ENCODE measurements at places on chromosomes 1 and 21. TPM values are rescaled to one million over a fixed set of nuclear protein-coding genes. Genes with fewer than 3 reads are reported as not detected.

The TTC24 gene
- total RNA-seq: 0.51 TPM

The DIRAS3 gene
- total RNA-seq: not detected

DNA sequence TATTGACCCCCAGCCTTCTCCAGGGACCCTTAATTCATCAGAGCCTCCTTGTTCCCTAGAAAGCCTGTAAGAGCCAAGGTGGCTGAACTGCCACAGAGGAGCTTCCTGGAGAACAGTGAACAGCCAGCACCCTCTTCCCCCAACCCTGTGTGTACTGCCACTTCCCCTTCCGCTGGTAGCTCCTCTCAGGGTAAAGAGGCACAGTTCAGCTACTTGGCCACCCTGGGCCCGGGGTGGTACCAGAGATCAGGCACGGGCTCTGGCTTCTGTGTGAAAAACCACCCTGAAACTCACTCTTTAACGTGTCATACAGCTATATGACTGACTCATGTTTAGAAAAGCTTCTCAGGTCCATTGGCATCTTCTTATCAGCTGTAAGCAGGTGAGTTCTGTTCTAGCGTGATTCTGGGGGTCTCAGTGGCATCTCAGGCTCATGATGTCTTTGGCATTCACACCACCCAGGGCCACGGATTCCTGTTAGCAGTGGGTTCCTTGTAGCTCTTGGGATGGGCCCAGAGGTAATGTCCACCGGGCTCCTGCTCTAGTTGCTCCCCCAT lies 22.4 kb downstream of the ARMH1 start:
- DNase-seq: peak; percentile 62

DNA sequence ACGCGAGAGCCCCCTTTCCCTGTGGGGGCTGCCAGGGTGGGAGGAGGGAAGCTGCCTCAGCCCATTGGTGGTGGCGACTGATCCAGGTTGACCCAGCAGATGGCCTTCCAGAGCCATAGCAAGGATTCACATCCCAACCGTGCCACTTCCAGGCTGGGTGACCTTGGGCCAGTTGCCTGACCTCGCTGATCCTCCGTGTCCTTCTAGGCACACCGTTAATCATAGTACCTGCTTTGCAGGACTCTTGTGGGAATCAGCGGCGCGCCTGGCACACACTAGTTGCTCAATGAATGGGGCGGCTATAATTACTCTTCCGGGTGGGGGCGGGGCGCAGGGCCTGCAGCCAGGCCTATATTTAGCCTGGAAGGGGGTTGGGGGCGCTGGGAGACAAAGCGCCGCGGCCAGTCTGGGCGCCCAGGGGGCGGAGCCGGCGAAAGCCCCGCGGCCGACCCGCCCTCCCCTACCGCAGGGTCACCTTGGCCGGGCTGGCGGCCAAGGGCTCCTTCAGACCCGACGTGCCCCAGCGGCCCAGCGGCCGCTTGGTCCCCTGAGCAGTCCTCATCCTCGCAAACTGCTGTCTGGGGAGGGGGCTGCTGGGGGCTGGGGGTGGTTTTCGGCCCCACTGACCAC lies 5.1 kb downstream of the HSPB7 start:
- DNase-seq: peak; percentile 52

DNA sequence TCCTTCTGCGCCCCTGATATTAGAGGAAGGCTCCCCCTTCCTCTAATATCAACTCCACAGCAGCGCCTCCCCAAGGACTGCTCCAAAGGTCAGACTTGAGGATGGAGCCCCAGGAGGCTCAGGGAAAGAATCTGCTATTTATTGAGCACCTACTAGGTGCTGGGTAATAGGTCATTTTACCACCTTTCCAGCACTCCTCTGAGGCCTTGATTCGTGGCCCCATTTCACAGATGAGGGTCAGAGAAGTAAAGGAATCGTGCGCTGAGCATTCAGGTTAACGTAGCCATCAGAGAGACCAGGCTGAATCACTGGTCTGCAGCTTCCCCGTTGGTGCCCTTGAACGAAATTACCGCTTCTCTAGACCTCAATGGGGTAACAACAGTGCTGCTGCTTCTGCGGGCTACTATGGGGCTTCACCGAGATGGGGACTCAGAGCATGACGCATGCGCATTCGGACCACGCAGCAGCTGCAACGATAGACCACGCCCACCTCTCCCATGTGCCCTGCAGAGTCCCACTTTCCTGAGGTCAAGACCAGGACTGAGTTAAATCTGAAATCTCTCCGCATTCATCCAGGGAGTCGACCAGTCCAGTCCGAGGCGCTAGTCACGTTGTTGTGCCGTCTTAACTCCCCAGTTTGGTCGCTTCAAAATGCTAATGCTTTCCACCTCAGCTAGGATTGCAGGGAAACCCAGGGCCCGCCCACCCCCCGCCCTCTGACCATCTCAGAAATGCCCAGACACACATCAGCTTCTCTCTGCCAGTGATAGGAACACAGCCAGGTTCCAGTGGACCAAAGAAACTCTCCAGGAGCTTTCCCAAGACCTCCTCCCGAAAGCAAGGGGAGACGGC lies 12.9 kb downstream of the CAMK2N1 start:
- peak; percentile 38 for DNase-seq

DNA sequence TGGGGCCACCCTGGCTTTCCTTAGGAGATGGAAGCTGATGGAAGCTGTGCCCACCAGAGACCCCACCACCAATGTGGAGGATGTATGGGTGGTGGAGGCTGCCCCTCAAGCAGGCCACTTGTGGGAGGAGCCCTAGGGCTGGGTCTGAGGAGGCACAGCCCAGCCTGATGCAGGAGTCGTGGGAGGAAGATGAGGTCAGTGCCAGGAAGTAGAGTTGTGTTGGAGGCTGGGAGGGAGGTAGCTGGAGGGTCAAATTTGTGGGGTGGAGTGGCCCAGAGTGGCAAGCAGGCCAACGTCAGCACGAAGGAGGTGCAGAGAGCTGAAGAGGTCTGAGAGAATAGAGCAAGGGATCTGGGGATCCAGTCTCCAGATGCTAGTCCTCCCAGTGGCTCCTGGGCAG lies 119.0 kb upstream of the USP24 start:
- DNase-seq: no peak

DNA sequence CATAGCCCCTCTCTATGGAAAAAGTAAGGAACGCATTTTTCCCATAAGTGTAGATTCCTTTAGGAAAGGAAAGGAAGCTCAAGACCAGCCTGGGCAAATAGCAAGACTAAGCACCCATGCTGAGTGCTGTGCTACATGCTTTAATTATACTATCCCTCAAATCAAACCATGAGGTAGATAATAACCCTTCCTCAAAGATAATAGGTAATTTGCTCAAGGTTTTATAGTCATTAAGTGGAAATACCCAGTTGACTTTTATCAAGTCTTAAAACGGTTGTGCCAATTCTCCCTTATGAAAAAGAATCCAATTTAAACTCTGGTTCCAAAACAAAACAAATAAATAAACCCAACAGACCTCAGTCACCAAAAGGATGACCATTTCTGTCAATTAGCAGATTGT lies 3.4 kb downstream of the KIAA0319L start:
- no peak for DNase-seq

DNA sequence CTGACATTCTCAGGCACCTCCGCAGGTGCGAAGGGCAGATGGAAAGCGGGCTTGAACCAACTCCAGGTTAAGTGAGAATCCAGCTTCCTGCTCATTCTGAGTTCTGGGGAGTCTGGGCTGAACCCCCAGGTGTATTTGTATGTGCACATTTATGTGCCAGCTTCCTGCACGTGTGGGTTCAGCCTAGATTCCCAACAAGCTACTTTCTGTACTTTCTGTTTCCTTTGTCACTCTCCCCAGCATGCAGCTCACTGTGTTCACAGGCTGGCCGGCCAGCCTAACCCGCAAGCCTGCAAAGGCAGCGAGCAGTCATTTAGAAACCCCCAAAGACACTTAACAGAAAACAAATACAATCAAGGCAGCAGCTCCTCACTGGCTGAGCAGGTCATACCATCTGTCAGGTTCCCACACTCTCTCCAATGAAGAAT lies 1.3 kb upstream of the IL19 start:
- peak; percentile 87 for DNase-seq

GRCh38 chr1:202113690-202114300 lies 8.9 kb upstream of the GPR37L1 start:
- DNase-seq: no peak

GRCh38 chr1:52674497-52675384 lies 23.4 kb downstream of the COA7 start:
- no peak for DNase-seq

DNA sequence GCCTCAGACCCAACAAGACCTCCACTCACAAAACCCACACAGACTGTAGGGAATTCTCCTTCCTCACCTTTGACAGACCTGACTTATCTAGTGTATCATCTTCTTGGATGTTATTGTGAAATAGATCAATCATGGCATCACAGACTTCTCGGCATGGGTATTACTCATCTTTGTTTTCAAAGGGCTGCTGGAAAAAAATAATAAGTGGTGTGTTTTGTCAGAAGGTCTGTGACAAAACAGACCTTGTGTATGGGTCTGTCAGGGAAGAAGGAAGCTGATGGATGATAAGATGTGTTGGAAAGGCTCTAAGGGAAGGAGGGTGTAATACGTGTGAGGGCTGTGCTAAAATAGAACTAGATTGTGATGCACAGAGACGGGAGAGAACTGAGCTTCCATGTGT lies 13.9 kb upstream of the S100A7 start:
- no peak for DNase-seq
